ENCODE measurements at places on chromosomes 16 and 17.

DNA sequence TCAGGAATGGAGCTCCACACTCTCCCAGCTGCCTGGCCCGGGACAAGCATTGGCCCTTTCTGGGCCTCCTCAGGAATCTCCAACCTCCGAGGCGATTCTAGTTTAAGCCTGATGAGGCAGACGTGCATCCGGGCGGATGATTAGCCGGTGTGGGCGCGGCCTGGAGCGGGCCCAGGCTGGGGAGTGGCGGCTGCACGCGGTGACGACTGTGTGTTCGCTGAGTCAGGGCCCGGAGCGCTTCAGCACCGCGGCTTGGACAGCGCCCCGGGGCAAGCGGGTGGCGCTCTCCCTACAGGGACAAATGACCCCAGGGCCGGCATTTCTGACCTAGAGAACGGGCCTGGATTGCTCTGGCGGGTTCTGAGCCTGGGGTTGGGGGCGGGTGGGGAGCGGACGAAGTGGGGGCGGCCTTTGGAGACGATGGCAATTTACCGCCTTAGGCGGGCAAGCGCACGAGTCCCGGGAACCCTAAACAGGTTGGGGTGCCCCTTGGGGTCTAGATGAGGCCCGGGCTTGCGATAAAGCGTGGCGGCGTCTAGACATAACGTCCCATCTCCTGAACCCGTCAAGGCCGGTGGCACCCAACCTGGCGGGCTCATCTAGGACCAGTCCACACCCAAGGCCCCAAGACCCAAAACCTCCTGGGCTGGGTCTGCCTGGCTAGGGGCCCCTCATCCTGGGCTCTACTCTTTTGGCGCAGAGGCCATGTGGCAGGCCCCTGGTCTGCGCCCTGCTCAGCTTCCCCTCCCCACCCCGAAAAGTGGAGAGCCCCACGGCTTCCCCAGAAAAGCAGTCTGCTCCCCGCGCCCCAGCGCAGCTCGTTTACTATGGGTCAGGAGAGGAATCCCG lies 22.3 kb upstream of the ZNHIT3 start:
- DNase-seq = peak; percentile 12

GRCh38 chr16:79991969-79992368 lies 391.4 kb upstream of the MAF start:
- no peak for DNase-seq

GRCh38 chr17:9036336-9036735 lies 15.0 kb downstream of the NTN1 start:
- no peak for DNase-seq

DNA sequence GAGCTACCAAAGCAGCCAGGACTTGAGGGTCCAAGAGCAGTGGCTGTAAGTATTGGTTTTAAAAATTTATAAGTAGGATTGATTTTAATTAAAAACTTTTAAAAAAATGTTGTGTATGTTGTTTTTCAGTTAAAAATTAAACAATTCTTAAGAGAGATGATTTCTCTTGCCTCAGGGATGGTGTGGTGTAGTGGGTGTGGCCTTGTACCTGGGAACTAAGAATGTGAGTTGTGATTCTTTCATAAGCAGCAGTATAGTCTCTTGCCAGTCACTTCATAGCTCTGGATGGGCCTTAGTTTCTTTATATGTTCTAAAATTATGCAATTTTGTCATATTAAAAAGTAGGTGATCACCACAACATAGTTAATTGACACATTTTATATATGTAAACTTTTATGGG lies 99.5 kb downstream of the FTO start:
- no peak for DNase-seq

DNA sequence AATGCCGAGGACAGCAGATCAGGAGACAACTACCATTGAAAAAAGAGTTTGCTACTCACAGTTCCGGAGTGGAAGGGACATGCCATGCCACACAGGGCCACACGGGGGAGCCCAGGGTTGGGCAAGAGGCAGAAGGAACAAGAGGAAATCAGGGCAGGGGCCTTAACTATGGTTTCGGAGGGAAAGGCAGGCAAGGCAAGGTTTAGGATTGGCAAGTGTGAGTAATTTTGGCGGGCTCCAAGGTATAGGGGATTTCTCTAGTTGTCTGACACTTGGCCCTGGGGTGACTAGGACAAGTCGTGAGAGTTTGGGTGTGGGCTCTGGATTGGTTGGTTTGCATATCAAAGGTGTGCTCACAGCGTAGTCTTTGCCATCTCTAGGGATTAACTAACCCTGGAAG lies 27.0 kb upstream of the NTN1 start:
- peak; percentile 46 for DNase-seq

- DNase-seq = peak; percentile 69
These were observed 23.6 kb downstream of the INTS2 start for GRCh38 chr17:61904094-61904710.

DNA sequence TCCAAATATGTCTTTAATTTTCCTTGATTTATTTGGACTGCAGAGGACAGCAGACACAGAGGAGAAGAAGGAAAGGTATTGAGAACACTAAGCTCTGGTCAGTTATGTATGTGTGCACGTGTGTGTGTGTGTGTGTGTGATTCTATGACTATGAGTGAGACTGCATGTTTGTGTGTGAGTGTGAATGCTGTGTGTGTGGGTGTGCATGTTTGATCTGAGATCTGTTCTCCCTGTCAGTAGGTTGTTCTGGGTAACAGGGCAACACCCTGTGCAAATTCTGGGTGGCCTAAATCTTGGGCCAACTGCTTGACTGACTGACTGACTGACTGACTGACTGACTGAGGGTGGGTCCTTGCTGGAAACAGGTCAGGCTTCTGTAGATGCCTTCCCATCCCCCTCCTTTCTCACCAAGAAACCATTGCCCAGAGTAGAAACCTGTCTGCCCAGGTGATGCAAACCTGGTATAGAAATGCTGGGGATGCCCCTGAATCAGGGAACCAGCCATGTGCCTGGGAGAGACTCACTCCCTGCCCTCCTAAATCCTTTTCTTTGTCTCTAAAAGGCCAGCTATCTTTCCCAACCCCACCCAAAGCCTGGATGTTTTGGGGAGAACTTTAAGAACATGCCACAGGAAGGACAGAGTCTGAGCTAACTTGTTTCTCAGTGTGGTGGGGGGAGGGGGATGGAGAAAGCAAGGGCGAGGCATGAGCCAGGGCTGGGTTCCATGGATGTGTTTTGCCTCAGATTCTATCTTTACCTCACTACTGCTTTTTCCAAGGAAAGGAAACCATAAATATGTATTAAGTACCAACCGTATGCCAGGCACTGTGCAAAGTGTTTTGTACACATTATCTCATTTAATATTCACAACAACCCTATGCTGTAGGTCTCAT lies 4.5 kb upstream of the NR1D1 start:
- DNase-seq = peak; percentile 13

GRCh38 chr17:79760197-79760906 lies 17.6 kb upstream of the CBX2 start:
- DNase-seq = no peak

DNA sequence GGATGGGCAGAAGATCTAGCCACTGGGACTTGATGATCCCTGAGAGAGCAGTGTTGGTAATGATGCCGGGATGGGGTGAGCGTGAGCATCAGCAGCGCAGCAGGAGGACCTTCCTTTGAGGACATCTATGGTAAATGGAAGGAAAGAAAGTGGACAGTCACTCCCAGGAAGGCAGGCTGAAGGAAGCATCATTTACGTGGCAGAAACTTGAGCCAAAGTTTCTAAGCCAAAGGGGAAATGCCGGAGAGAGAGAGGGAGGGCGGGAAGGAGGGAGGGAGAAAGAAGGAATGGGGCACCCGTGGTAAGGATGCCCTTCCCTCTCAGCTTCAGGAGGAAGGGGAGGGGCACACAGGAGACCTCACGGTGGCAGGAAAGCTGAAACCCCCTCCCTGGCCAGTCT lies 86.3 kb upstream of the CACNG5 start:
- DNase-seq = no peak

- no peak for DNase-seq
These were observed 79.7 kb upstream of the BRD7 start for GRCh38 chr16:50448522-50448921.

DNA sequence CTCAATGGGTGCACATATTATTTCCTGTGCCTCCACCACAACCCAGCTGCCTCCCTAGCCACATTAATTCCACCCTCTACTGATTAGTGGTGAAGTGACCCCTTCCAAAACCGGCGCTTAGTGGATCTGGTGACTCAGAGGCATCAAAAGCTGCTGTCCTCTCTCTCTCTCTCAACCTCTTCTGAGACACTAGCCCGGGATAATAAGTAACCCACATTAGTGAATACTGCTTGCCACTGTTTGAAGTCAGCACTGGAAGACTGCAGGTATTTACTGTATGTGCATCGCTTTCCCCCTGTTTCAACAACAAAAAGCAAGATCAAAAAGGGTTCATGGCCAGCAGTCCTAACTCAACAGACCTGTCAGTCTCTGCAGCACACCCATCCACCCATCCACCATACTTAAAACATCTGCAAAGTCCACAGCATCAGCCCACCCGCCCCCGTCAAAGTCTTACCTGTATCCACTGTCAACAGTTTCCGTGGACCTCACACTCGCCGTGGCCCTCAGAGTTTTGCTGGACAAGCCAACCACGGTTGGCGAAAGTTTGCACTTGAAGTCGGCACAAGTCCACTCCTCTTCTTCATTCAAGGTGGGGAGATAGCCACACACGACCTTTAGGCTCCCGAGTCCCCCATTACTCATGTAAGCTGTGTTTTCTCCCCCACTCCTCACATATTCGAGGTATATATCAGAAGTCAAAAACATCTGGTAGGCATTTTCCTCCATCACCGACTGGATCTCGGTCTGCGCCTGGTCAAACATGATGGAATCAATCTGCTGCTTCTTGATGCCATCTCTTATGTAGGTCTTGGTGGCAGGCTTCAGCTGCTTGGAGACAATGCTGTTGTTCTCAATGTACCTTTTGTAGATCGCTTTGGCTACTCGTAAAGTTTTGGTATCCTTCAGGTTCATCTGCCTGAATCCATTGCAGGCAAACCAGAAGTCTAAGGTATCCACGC lies 3.8 kb downstream of the AXIN2 start:
- DNase-seq = peak; percentile 77

DNA sequence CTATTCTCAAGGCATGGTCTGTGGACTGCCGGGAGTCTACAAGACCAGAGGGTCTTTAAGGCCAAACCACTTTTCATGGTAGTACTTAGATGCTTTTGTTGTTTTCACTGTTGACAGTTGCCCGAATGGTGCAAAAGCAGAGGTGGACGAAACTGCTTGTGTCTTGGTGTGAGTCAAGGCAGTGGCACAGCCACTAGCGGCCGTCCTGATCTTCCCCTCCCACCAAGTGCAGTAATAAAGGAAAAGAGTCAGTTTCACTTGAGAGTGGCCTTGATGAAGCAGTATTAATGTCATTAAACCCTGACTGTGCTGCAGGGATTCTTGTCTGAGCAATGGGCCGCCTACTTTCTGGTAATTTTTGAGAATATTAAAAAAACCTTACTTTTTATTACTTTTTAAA lies 109.1 kb downstream of the PRKCA start:
- no peak for DNase-seq

DNA sequence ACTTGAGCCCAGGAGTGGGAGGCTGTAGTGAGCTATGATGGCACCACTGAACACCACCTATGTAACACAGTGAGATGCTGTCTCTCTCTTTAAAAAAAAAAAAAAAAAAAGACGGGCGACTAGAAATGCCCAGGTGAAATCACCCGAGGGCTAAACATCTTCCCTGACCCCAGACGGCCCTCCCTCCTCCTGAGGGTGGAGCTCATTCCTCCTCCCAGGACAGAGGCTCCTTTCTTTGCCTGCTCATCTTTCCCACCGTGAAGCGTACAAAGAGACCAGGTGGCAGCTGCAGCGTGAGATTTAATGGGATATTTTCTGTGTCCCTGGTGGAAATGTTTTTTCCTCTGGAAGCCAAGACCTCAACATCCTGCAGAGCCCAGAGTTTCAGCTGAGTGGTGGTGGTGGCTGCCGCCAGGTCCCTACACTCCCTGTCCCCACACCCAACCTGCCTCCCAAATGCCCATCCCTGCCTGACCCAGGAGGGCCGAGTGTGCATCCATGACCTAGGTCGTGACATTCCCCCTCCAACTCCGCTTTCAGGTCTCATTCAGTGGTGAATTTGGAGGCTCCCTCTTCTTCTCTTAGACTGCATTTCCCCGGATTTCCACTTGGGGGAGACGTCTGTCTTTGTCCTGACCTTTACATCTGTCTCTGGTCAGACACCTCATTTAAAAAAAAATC lies 14.4 kb upstream of the GPRC5B start:
- DNase-seq = peak; percentile 43

DNA sequence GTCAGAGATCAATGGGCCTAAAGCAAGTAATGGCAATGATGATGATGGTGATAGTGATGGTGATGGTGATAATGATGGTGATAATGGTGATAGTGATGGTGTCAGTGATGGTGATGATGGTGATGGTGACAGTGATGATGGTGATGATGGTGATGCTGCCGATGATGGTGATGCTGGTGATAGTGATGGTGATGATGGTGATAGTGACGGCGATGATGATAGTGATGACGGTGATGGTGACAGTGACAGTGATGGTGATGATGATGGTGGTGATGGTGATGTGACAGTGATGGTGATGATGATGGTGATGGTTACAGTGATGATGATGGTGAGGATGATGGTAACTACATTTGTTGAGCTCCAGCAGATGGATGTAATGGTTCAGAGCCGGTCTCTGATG lies 30.8 kb upstream of the OR4D1 start:
- DNase-seq = no peak

DNA sequence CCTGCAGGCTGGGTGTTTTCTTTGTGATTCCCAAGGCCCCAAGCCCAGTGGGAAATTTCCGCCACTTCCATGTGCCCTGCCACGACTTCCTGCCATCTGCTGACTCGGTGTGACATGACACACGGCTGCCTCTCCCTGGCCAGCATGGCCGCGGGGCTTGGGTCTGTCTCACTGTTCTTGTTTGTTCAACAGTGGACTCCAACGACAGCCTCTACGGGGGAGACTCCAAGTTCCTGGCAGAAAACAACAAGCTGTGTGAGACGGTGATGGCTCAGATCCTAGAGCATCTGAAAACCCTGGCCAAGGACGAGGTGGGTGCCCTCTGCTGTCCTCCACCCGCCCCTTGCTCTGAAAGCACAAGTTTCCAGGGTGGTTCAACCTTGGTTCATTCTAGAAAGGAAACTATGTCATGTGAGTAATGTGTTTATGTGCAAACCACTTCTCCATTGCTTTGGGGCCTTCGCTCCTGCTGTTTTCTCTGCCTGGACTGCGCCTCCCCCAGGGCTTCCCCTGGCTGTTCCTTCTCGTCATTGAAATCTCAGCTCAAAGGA lies 26.8 kb downstream of the KNOP1 start:
- no peak for DNase-seq

- DNase-seq = no peak
These were observed 339.0 kb downstream of the CDH13 start for GRCh38 chr16:82965808-82966207.

- peak; percentile 95 for DNase-seq
These were observed 28.1 kb downstream of the KIAA0513 start for GRCh38 chr16:85055493-85056210.

DNA sequence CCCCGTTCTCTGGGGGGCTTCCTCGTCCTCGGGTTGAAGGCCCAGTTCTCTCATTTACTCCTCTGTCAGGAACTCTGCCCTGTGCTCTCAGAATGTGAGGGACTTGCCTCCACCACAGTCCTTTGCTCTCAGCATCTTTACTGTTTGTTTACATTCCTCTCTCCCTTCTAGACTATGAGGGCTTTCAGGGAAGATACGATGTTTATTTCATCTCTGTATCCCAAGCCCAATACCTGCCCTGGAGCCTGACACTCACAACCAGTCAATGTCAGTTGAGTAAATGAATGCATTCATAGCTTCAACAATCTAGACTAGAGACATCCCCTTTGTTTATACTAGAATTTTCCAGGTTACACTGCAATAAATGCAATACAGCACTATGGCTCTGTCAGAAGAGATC lies 409.6 kb upstream of the CDH11 start:
- DNase-seq = no peak
